ENCODE measurements at places on chromosomes 2 and 18. TPM values are rescaled to one million over a fixed set of nuclear protein-coding genes. Genes with fewer than 3 reads are reported as not detected.

- no peak overlapping the region for H3K27ac ChIP-seq
- no peak for DNase-seq
- no peak overlapping the region for H3K4me3 ChIP-seq
- H3K27me3 ChIP-seq = no peaks in the 10 kb centered on the region
- no peaks in the 10 kb centered on the region for H3K36me3 ChIP-seq
These were observed 394.4 kb downstream of the FIGN start for GRCh38 chr2:163341426-163341825.

DNA sequence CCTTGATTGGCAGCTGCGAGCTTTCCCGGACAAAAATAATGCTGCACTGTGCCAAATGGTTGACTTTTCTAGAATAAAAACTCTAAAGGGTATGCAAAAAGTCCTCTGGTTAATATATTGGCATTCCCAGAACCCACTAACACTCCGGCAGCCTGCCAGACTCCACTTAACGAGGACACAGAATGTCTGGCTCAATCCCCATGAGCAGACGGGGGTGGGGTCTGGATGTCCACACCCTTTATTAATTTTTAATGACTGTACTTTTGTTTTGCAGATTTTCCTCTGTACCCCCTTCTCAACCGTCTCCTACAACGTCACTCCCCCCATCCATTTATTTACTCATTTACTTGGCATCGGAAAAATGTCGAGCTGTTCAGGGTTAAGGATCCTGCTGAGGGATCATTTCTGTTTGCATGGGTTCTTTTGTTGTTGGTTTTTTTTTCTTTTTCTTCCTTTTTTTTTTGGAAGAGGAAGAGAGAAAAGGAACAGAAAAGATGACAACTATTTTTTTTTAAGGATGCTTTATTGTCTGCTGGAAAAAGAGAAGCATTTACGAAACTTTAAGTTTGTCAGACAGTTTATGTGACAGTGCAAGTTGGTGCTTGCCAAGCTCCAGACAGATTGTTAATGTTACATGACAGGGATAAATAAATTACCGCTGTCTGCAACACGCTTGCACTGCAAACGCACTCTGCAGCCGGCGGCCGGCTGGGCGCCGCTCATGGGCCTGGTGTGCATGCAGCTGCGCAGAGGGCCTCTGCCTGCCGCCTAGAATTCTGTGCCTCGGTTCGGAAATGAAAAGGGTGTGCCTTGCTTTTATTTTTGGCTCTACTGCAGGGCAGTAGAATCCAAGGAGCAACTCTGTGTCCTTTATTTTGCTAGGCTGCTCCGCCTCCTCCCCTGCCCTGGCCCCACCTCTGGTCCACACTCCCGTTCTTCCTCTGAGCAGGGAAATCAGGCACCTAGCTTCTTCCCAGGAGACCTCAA lies 3.6 kb downstream of the LDLRAD4 start:
- H3K27me3 ChIP-seq = no peaks in the 10 kb centered on the region
- H3K4me3 ChIP-seq = no peak overlapping the region
- peak; percentile 74 for DNase-seq

- H3K4me3 ChIP-seq = no peak overlapping the region
- no peaks in the 10 kb centered on the region for H3K4me1 ChIP-seq
- H3K27ac ChIP-seq = no peak overlapping the region
- no peak for DNase-seq
These were observed 232.0 kb upstream of the NETO1 start for GRCh38 chr18:73099759-73100158.

GRCh38 chr2:109335631-109336176 lies 206.7 kb downstream of the SH3RF3 start:
- DNase-seq = no peak
- H3K27ac ChIP-seq = no peak overlapping the region
- no peaks in the 10 kb centered on the region for H3K36me3 ChIP-seq
- peaks cover 47% of the 10 kb centered on the region for H3K4me1 ChIP-seq

GRCh38 chr18:79558933-79559416 lies 120.6 kb upstream of the CTDP1 start:
- no peaks in the 10 kb centered on the region for H3K27me3 ChIP-seq
- peak; percentile 51 for DNase-seq
- H3K4me1 ChIP-seq = no peaks in the 10 kb centered on the region
- no peak overlapping the region for H3K4me3 ChIP-seq

GRCh38 chr18:22594155-22594690 lies 176.5 kb upstream of the CTAGE1 start:
- H3K4me1 ChIP-seq = no peaks in the 10 kb centered on the region
- H3K27ac ChIP-seq = no peak overlapping the region
- DNase-seq = no peak
- no peak overlapping the region for H3K4me3 ChIP-seq

DNA sequence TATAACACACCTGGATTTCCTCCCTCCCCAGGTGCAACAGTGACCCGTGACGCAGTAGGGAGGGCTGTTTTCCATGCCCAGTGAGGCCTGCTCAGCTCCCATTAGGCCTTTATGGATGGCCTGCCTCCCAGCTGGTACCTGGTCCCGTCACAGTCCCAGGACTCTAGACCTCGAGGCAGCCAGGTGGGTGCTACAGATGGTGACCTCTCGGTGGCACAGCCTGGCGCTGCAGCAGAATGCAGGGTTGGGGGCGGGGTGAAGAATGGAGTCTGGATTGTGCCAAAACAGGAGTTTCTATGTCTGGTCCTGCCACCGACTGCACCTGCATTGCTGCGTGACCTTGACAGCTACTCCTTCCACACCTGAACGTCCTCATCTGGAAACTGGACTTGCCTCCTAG lies 18.0 kb upstream of the YWHAQ start:
- no peak overlapping the region for H3K4me3 ChIP-seq
- DNase-seq = no peak
- H3K27ac ChIP-seq = no peak overlapping the region
- H3K27me3 ChIP-seq = no peaks in the 10 kb centered on the region

DNA sequence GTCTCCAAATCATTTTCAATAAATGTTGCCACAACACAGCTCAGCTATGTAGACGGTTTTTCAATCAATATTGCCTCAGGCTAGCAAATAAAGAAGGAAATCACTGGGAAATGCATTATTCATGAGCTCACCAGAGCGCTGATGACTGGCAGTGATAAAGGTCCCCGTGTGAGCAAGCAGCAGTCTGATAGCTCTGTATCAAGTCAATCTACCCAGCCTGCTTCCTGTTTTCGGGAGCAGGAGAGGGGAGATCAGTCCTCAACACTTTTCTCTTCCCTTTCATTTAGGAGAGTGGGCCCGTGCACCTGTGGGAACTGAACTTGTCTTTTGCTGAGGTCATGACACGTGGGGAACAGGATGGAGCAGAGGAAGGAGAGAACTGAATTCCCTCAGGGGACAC lies 253.9 kb upstream of the SIX2 start:
- no peaks in the 10 kb centered on the region for H3K36me3 ChIP-seq
- no peak overlapping the region for H3K4me3 ChIP-seq
- no peaks in the 10 kb centered on the region for H3K4me1 ChIP-seq
- no peak overlapping the region for H3K27ac ChIP-seq
- H3K27me3 ChIP-seq = no peaks in the 10 kb centered on the region

GRCh38 chr2:240791821-240792628 lies 28.0 kb downstream of the KIF1A start:
- no peaks in the 10 kb centered on the region for H3K36me3 ChIP-seq
- H3K27ac ChIP-seq = no peak overlapping the region
- no peak overlapping the region for H3K4me3 ChIP-seq
- H3K27me3 ChIP-seq = peaks cover 8% of the 10 kb centered on the region

GRCh38 chr2:193837111-193837738 lies 1642.5 kb upstream of the TMEFF2 start:
- H3K4me1 ChIP-seq = no peaks in the 10 kb centered on the region
- H3K27me3 ChIP-seq = no peaks in the 10 kb centered on the region
- H3K4me3 ChIP-seq = no peak overlapping the region
- no peaks in the 10 kb centered on the region for H3K36me3 ChIP-seq

GRCh38 chr2:28327956-28328922 lies 64.4 kb upstream of the FOSL2 start:
- H3K4me3 ChIP-seq = no peak overlapping the region
- no peak for DNase-seq
- H3K27me3 ChIP-seq = no peaks in the 10 kb centered on the region
- peaks cover 20% of the 10 kb centered on the region for H3K4me1 ChIP-seq
- H3K27ac ChIP-seq = no peak overlapping the region
- H3K36me3 ChIP-seq = no peaks in the 10 kb centered on the region

DNA sequence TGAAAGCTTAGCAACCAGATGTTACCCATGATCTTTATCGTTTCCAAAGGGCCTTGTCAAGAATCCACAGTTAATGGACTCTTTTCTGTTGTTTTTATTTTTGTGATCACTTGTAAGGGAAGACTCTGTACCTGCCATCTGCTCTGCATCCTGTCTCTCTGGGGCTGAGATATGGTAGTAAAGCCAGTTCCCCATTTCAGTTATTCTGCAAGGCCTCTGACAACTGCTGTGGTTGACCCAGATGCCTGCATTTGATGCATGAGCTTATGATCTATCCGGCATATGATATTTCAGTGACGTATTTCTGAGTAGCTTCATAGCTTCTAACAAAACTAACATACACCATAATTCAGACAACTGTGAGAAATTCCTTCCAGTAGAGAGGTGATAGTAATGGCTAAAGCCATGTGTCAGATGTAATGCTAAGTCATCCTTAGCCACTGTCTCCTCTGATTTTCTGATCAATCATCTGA lies 105.1 kb downstream of the TPO start:
- H3K27me3 ChIP-seq = no peaks in the 10 kb centered on the region
- no peak overlapping the region for H3K27ac ChIP-seq

GRCh38 chr2:178776751-178777150 lies 30.5 kb downstream of the TTN start:
- no peak overlapping the region for H3K4me3 ChIP-seq
- H3K4me1 ChIP-seq = no peaks in the 10 kb centered on the region
- H3K27me3 ChIP-seq = no peaks in the 10 kb centered on the region
- no peak for DNase-seq
- no peaks in the 10 kb centered on the region for H3K36me3 ChIP-seq

DNA sequence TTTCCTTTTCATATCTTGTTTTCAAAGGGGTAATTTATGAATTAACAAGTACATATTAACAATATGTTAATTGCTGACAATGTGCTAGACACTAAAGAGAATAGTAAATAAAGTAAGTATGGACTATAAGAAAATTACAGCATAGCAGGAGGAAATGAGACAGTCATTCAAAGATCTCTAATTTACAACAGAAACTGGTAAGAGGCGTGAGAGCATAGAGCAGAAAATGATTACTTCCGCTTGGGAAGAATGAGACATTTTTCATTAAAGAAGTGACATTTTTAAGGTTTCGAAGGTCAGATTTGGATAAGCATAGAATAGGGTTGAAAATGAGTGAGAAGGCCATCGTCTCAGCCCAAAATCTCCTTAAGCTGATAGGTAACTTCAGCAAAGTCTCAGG lies 184.4 kb upstream of the SESTD1 start:
- H3K36me3 ChIP-seq = no peaks in the 10 kb centered on the region
- H3K27me3 ChIP-seq = no peaks in the 10 kb centered on the region
- DNase-seq = no peak
- H3K4me1 ChIP-seq = no peaks in the 10 kb centered on the region

DNA sequence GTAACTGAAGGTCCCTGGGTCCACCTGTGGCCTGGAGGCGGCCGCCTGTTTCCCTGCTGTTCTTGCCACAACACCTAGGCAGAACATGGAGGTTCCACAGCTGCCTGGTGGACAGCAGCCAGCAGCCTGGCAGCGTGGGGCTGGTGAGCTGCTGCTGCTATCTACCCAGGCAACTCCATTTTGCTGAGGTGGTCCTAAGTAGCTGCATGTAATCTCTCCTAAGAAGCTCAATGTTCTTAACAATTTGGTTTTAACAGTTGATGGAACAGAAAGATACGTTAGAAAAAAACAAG lies 66.7 kb downstream of the NDUFA10 start:
- H3K27me3 ChIP-seq = no peaks in the 10 kb centered on the region
- H3K4me1 ChIP-seq = peaks cover 4% of the 10 kb centered on the region
- H3K4me3 ChIP-seq = no peak overlapping the region
- DNase-seq = no peak
- H3K27ac ChIP-seq = no peak overlapping the region

DNA sequence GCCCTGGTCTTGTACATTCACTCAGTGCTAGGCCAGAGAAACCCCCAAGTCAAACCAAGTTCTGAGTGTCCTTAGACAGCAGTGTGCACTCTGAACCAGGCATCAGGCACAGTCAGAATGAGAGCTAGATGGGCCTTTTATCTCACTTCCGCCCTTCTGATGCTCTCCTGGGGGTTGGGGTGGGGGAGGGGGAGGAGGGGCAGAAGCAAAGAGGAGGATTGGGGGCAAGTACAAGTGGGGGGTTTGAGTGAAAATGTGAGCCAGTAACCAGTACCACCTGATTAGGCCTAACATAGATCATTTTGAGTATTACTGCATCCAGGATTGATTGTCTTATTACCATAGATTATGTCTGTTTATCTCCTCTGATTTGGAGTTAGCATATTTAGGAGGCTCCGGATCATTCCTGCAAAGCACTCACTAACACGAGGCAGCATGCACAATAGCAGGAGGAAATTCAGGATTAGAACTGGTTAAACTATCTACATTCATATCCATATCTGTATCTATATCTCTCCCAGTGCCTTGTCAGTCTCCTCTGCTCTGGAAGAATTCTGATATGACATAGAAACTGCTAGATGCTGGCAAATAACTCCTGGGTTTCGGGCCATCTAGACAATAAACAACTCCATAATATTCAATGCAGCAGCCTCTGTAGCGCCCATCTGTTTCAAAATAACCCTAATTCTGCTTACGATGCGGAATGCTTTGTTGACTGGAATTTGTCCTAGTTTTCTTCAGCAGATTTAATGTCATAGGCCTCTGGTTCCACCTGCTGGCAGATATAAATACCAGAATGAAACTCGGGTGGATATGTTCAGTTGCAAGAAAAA lies 149.1 kb downstream of the RHBDD1 start:
- no peak overlapping the region for H3K4me3 ChIP-seq
- DNase-seq = no peak
- no peaks in the 10 kb centered on the region for H3K36me3 ChIP-seq
- no peaks in the 10 kb centered on the region for H3K27me3 ChIP-seq
- H3K27ac ChIP-seq = no peak overlapping the region

GRCh38 chr2:133200684-133201421 lies 367.4 kb downstream of the NCKAP5 start:
- no peaks in the 10 kb centered on the region for H3K27me3 ChIP-seq
- H3K4me3 ChIP-seq = no peak overlapping the region
- DNase-seq = no peak
- no peaks in the 10 kb centered on the region for H3K36me3 ChIP-seq
- H3K27ac ChIP-seq = peak overlapping the region; percentile 33

Gene NT5DC4
- not detected for total RNA-seq

Gene DNAJC5G
- total RNA-seq = not detected

Gene EHD3
- total RNA-seq = 13.0 TPM

Gene RESP18
- total RNA-seq = not detected

Gene KCNK3
- 25.4 TPM for total RNA-seq

Gene LYPD6
- 0.29 TPM for total RNA-seq

Gene ANKRD62
- 0.12 TPM for total RNA-seq

Gene RUFY4
- total RNA-seq = not detected

Gene RIT2
- not detected for total RNA-seq
